ENCODE measurements at places on chromosomes 7 and 10.

DNA sequence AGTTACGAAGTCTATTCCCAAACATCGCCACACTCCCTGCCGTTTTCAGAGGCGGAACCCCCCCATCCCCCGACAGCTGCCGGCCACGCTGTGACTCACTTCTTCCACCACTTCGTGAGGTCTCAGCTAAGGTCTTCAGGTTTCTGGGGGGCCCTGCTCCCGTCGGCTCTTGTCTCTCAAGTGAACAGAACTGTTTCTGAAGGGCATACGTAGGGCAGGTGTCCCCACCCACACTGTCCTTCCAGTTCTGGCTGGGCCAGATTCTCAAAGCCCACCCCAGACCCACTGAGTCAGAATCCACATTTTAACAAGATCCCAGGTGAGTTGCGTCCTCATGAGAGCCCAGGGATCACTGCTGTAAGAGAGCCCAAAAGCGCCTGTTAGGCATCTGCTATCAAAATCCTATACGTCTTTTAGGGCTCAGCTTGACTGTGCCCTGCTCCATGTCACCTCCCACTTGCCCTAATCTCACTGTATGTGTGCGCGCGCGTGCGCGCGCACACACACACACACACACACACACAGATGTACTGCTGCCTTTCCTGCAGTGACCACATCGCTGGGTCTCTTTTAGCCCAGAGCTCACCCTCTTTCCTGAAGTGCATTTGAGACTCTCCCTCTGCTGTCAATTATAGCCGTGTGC is 78.8 kb downstream of the PROSER2 start:
- DNase-seq: no peak

DNA sequence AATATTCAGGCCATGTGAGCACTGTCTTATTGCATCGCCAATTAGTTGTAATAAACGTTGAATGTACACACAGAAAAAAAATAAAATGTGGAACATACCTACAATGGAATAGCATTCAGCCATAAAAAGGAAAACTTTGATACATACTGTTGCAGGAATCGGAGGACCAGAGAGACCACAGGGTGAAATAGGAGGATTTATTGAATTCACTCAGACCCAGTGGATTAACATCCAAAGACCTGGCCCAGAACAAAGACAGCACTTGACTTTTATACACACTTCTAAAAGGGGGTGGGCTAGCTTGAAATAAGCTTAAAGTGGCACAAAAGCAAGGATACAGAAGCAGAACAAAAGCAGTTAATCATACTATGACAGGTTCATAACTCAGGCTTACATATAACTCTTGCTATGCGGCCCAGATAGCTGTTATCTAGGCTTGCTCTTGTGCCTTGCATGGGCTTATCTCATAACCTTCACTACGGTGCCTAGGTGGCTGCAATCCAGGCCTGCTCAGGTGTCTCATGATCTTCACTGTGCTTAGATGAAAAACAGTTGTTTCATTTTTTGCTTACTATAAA is 292.2 kb upstream of the TAC1 start:
- DNase-seq: no peak

DNA sequence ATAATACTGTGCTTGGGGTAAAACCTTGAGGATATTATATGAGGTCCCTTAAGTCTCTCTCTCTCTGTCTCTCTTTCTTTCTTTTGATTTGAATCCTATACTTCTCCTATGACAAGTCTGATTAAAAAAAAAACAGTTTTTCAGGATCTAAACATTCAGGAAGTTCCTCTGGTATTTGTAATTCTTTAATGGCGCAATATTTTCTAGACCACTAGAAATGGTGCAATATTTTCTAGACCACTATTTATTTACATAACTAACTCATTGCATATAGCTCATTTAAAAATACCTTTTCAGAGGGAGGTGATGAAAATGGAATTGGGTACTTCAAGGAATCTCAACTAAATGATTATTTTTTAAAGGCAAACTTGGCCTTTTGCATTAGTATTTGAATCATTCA is 1235.3 kb downstream of the GATA3 start:
- DNase-seq: no peak

- DNase-seq: no peak
Measured at GRCh38 chr10:7419998-7420397, 9.2 kb upstream of the SFMBT2 start.

- DNase-seq: no peak
Measured at GRCh38 chr7:131014906-131015656, 281.1 kb upstream of the KLF14 start.
